ENCODE measurements at places on chromosomes 4 and X.
A peak's percentile ranks its signal among the peaks of the same experiment; 100 is the strongest.

GRCh38 chr4:13243152-13243551 lies 241.0 kb downstream of the RAB28 start:
- DNase-seq, result no peak

DNA sequence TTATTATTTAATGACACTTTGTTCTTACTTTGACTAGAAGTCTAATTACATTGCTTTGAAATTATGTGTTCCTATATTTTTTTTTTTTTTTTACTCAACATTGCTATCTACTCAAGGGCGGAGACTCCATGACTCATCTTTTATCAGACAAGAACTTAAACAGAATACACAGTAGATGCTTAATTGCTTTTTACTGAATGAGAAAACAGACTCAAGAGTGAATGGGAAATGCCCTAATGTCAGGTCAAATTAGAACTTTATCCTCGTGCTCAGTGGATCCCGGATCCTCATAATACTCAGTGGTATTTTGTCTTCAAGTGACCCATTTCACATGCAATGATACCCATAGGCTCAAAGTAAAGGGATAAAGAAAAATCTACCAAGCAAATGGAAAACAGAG lies 954.5 kb upstream of the IGFBP7 start:
- DNase-seq, result no peak

DNA sequence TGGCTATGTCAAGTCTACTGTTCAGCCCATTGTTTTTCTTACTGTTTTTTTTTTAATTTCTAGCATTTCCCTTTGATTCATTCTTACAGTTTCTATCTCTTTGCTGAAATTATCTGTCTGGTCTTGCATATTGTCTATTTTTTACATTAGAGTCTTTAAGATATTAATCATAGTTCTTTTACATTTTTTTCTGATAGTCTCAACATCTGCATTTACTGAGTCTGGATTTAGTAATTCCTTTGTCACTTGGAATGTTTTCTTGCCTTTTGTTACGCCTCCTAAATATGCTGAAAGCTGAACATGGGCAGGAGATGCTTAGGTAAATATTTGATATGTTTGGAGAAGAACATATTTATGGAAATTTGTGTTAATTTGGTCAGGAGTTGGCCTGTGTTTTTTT lies 10.4 kb downstream of the JADE3 start:
- no peak for DNase-seq

GRCh38 chr4:54185866-54186265 lies 43.2 kb upstream of the PDGFRA start:
- DNase-seq, result peak; percentile 77

GRCh38 chrX:103343105-103343504 lies 13.1 kb downstream of the TCEAL7 start:
- peak; percentile 60 for DNase-seq

GRCh38 chrX:145735036-145735435 lies 82.6 kb upstream of the SLITRK2 start:
- DNase-seq, result no peak

GRCh38 chr4:3498901-3499510 lies 33.2 kb downstream of the LRPAP1 start:
- DNase-seq, result no peak

- no peak for DNase-seq
These were observed 39.5 kb downstream of the CD40LG start for GRCh38 chrX:136687457-136687856.

GRCh38 chr4:43846111-43846587 lies 602.5 kb downstream of the KCTD8 start:
- DNase-seq, result no peak

GRCh38 chrX:65758505-65758904 lies 91.1 kb downstream of the MSN start:
- DNase-seq, result no peak

- peak; percentile 23 for DNase-seq
These were observed 92.4 kb downstream of the CXCL13 start for GRCh38 chr4:77697860-77698590.

- no peak for DNase-seq
These were observed 1070.3 kb downstream of the STIM2 start for GRCh38 chr4:27930976-27931375.

DNA sequence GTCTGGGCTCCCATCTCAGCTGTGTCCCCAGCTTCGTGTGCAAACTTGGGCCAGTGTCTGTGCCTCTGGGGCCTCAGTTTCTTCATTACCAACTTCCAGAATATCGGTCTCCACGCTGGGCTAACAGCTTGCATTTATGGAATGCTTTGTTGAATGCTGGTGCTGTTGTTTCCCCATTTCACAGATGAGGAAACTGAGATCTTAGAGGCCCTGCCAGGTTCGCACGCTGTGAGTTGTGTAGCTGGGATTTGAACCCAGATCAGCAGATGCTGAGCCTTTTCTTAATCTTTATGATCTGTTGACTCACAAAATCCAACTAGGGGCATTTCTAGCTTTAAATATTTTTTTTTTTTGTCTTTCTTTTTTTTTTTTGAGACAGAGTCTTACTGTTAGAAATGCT lies 101.5 kb upstream of the STX18 start:
- DNase-seq, result no peak

DNA sequence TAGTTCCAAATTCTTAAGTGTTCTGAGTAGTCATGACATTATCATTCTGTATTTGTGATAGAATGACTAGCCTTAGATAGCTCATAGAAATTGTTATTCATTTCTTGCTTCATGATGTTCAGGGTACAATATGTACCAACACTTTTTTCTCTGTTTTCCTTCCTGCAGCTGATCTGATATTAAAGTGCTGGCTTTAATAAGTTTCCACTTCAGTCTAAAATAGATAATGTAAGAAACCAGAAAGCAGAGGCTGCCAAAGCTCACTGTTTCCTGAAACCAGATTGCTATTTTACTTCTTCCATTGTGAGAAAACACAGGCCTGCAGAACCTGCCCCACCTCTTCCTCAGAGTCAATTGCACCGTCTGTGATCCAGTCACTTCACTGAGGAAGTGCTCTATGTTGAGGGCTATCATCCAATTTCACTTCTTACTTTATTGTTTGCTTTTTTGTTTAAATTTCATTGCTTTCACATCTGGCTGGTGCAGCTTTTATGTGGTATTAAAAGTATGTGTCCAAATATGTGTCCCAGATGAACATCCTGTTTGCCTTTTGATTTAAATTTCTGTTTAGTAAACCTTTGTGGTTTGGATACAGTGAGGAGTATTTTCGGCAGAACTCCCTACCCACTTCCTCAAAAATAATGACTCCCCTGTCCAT lies 652.1 kb downstream of the ANKRD50 start:
- peak; percentile 3 for DNase-seq

DNA sequence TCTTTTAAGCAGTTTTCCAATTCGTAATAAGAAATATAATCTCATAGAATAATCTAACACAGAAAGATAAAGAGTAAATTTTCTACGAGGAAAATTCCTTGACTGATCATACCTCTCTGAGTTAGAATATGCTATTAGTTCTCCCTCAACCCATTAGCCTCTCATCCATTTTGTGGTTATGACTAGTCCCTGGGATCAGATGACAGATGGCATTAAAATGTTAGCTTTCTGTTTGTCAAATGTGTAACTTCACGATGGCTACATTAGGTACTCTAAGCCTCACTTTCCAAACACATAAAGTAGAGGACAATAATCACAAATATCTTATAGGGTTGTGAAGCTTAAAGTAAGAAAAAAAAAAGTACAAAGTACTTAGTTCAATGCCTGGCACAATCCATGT lies 112.2 kb downstream of the ZAR1 start:
- no peak for DNase-seq

GRCh38 chrX:69142788-69143469 lies 22.3 kb downstream of the PJA1 start:
- DNase-seq, result no peak

GRCh38 chr4:138835832-138836533 lies 179.6 kb upstream of the NOCT start:
- peak; percentile 34 for DNase-seq

GRCh38 chrX:8724300-8724699 lies 7.6 kb downstream of the ANOS1 start:
- peak; percentile 60 for DNase-seq

DNA sequence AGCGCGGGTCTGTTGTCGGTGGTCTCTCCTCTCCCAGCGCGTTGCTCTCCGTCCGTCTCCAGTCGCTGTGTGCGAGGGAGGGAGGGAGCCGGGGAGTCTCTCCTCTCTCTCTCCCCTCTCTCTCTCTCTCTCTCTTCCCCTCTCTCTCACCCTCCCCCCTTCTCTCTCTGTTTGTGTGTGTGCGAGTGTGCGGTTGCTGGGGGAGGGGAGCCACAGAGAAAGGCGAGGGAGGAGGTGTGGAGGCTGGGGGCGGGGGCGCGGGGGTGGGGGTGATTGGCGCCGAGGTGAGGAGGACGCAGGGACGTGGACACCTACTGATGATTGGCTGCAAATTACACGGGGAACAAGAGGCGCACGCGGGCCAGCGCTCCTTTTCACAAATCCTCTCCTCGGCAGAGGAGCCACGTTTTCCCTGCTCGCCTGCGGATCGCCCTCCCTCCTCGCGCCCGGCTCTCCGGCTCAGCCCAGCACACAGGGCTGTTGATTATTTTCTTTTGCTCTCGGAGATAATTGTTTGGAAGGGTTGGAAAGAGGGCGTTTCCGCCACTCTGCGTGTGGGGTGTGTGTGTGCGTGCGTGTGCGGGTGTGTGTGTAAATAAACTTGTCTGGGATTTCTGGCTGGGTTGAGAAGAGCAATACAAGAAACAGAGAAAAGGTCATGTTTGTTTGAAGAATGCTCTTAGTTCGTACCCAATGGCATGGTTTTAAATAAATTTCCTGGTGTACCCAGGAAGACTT lies at the start of gene CXXC4:
TSS of gene CXXC4 (minus strand) at position 73 of the 738 bp plus-strand sequence. CDS start 3,092 bp downstream, outside the sequence.
- DNase-seq, result no peak

DNA sequence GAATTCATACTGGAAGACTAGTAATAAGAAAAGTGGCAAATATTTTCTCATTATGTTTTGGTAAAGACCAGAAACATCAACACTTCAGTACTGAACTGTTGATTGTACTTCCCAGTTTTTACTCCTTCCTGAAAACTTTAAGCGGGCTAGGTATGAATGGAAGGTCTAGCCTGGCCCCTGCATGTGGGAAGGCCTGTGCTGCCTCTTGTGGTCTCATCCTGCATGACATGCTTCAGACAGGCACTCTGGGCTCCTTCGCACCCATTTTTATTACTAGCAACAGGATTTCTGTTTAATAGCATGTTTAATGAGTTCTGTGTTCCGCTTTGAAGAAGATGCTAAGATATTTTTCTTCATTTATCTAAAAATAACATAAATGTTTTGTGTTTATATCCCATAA lies 279.1 kb downstream of the ANK2 start:
- peak; percentile 5 for DNase-seq

DNA sequence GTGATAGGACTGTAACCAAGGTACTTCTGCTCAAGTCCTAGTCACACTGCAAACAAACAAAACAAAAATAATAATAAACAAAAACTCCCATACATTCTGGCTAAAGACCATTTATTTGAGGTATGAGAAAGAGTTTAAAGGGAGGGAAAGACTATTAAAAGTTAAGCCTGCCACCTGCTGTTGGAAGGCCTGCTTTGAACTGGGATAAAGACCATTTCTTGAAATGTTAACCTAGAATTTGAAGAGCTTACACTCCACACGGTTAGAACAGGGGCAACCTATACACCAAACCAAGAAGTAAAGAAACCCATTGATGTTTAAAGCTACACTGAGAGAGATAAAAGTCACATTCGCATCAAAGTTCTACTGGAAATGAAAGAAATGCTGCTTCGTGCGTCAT lies 548.7 kb upstream of the DIPK2B start:
- DNase-seq, result no peak

DNA sequence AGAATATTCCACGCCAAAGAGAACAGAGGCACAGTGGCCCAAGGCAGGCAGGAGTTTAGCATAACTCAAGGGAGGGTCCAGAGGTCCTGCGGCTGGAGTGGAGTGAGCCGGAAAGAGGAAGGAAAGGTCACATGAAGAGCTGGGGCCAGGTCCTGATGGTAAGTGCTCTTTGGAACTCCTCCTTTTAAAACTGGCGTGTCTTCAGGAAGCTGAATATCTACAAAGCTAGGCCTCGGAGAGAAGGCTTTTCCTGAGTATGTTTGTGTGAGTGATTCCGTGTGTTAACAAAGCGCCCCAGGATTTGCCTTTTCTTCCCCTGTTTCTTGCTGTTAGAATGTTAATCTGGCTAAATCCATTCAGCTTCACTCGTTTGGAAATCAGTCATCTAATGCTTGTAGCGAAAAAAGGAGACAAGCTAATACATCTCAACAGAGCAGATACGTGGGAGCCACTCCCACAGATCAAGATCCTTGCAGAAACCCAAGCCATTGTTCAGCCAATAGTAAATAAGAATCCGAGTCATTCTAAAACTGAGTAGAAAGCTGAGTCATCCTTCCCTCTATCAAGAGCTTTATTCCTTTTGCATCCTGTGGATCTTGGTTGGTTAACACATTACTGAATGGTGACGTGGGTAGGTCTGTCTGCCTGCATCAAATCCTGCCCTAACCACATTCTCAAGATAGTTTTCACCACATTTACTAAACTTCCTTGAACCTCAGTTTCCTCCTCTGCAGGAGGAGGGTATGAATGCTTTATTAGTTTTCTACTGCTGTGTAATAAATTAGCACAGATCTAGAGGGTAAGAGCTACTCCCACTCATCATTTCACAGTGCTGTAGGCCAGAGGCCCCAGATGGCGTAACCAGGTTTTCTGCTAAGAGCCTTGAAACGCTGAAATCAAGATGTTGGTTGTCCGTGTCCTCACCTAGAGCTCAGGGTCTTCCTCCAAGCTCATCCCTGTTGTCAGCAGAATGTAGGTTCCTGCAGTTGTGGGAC lies 43.2 kb upstream of the RBM47 start:
- DNase-seq, result peak; percentile 46

GRCh38 chr4:56445699-56446098 lies 9.6 kb downstream of the PAICS start:
- no peak for DNase-seq

DNA sequence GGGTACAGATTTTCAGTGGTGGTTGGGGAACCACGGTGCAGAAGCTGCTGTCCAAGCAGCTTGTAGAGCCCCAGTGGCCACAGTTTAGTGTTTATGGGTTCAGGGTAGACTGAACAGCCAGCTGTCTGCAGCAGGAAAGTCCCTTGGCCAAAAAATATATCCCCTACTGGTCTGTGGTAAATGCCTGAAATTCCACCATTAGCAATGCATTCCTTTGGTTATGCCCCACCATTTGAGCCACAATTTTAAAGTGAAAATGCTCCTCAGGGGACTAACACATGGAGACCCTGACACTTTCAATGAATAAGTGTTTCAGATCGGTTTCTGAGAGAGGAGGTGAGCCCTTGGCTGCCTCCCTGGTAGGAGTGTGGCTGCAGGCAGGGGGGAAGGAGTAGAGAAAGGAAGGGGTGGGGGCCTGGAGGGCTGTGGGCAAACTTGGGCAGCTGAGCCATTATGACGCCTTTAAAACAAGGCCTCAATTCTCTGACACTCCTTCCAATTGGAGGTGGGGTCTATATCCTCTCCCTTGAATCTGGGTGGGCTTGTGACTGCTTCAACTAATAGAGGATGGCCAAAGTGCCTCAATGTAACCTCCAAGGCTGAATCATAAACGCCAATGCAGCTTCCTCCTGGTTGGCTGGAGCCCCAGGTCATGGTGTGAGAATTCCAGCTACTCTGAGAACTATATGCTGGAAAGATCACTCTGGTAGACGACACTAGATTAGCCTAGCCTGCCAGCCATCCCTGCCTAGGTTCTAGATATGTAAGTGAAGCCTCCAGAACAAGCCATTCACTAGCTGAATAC lies 75.8 kb upstream of the ATP6AP2 start:
- DNase-seq, result no peak

- DNase-seq, result no peak
These were observed 21.3 kb downstream of the PLRG1 start for GRCh38 chr4:154528869-154529268.

Data from hematopoietic multipotent progenitor cell treated with erythropoietin and hydrocortisone succinate and interleukin-3 and kit ligand, for 8 days (in vitro differentiated cells).